Renal pelvis (tissue), 12 donors: ENCODE measurements at places on chromosomes 3 and 15.

GRCh38 chr3:39295184-39295775 is 15.4 kb upstream of the CX3CR1 start:
- no peak for DNase-seq

DNA sequence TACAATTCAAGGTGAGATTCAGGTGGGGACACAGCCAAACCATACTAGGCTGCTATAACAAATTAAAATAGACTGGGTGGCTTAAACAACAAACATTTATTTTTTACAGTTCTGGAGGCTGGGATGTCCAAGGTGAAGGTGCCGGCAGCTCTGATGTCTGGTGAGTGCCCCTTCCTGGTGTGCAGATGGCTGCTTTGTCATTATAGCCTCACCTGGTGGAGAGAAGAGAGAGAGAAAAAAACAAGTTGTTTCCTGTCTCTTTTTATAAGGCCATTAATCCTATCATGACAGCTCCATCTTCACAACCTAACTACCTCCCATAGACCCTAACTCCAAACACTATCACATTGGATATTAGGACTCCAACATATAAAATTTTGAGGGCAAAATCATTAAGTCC is 279.7 kb downstream of the ZIC1 start:
- no peak for DNase-seq

- no peak for DNase-seq
Measured at GRCh38 chr15:98715890-98716443, 67.6 kb downstream of the IGF1R start.

DNA sequence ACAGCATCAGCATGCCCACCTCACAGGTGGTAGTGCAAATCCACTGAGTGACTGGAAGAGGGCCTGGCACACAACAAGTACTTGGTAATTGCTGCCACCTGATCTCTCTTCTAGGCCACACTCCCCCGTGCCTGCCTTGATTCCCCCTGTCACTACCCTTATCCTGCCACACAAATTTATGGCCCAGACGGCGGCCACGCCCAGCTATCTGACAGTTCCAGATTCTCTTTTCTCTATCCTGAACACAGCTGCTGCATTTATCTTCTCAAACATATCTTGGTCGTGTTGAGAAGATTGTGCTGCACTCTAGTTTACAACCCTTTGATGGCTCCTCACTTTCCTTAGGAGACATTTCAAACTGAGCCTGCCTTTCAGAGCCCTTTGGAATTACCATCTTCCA is 585.2 kb downstream of the NTRK3 start:
- DNase-seq = no peak

GRCh38 chr15:51677452-51677851 is 3.9 kb upstream of the SCG3 start:
- no peak for DNase-seq

GRCh38 chr15:57320631-57321220 is 55.6 kb upstream of the CGNL1 start:
- DNase-seq = no peak

DNA sequence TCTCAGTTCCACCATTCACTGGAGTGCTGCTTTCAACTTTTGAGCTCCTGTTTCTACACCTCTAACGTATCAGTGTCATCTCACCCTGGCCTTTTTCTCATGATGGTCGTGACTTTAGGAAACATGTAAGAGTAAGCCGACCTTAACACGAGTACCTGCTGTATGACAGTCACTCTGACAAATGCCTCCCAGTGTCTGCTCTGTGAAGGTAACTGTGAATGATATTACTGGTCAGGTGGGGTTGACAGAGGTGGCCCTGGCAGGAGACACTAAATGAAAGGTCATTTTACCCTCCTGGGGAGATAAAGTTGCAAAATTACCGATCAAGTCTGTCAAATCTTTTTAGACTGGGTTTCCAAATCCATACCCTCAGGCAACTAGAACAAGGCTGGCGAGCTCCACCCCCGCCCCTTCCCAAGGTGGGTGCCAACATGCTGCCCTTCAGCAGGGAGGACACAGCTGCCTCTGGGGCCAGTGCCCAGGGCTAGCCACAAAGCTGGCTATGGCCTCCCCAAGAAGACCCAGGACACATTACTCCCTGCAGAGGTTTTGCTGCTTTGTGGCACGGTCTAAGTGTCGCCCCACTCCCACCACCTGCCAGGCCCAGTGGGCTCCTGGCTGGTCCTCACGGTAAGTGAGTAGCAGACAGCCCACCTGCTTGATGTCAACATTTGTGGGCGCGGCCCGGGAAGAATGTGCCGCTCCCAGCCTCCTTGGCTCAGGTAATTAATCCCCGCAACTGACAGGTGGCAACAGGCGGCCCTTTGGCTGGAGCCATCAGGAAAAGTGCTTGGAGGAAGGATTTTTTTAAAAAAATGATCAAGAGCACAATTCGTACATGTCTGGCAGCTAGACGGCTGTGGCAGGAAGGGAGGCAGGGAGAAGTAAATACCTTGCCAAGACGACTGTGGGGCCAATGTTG is 211.8 kb downstream of the TP63 start:
- DNase-seq = no peak

GRCh38 chr3:126452213-126452612 is 23.5 kb downstream of the ZXDC start:
- DNase-seq = no peak

DNA sequence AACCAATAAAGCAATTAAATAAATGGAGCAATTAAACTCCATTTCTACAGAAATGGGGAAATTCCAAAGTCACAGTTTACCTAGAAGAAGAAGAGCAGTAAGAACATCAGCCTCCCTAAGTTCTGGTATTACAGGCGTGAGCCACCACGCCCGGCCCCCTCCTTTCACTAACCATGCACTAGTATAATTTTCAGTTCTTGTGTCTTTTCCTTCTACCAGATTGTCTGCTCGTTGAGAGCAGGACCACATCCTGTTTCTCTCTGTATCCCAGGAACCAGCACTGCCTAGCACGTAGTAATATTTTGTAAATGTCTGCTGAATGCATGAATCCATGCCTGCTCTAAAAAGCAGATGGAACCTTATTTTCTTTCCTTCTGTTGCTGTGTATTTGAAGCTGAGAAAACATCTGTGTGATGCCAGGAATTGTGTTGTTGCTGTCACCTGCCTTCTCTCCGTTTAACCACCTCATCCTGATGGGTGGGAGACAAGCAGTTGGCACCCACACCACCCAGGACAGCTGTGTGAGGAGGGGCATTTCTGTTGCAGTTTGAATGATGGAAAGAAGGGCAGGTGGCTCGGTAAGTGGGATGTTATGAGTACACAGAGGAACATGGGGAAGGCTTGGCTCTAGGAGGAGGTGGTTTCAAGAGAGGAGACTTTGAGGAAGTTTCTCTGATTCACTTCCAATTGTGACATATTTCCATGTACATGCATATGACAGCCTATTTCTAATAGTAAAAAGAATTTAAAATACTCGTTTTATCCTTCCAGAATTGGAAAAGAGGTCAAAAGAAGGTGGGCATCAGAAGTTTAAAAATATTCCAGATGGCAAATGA is 30.1 kb downstream of the PXYLP1 start:
- DNase-seq = no peak

DNA sequence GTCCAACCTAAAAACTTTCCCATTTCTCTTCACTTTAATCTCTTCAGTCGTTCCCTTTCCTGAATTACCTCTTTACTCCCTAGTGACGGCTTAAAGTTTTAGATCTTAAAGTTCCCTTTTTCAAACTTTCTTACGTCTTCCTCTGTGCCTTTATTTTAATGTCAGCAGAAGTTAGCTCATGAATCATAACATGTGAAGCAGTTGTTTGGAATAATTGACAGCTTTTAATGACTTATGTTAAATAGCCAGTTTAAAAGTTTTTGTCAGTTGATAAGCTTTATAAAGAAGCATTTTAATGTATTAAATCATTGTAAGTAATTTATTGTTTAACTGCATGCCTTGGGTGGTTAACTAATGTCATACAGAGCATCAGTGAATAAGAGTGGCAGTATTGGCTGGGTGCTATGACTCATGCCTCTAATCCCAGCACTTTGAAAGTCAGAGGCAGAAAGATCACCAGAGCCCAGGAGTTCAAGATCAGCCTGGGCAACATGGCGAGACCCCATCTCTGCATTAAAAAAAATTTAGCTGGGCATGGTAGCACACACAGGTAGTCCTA is 33.9 kb downstream of the PIK3CA start:
- DNase-seq = no peak

GRCh38 chr3:110697961-110698360 is 373.7 kb upstream of the NECTIN3 start:
- no peak for DNase-seq

GRCh38 chr3:67765575-67765974 is 111.2 kb upstream of the SUCLG2 start:
- no peak for DNase-seq

DNA sequence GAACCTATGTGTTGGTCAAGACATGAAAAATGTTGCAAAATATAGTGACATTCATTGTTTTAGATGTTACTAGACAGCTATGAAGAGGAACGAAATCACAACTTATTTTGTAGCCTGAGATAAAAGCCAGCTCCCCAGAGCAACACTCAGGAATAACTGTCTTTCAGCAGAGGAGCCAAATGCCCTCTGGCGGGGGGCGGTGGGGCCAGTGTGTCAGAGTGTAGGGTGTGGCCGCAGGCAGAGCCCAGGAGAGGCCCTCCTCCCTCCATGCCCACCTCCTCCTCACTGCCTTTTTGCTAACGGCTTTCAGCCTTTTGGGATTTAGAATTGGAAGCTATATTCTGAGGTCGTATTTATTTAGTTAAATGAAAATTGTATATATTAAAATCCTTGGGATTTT is 16.9 kb downstream of the APOD start:
- DNase-seq = no peak

DNA sequence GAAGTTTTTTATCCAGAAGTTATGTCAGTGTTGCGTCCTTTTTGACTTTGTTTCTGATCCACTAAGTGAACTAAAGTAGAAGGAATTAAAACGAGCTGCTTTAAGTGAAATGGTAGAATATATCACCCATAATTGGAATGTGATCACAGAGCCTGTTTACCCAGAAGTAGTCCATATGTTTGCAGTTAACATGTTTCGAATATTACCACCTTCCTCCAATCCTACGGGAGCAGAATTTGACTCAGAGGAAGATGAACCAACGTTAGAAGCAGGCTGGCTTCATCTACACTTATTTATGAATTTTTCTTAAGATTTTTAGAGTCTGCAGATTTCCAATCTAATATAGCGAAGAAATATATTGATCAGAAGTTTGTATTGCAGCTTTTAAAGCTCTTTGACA is 57.6 kb downstream of the DNAH1 start:
- DNase-seq = no peak

GRCh38 chr3:122826278-122826677 is 31.4 kb downstream of the SLC49A4 start:
- no peak for DNase-seq

- DNase-seq = no peak
Measured at GRCh38 chr3:191331388-191331787, 1.1 kb upstream of the UTS2B start.

- DNase-seq = no peak
Measured at GRCh38 chr3:57080171-57080570, 19.7 kb downstream of the SPATA12 start.

GRCh38 chr3:129291236-129291886 is 12.7 kb downstream of the HMCES start:
- no peak for DNase-seq

DNA sequence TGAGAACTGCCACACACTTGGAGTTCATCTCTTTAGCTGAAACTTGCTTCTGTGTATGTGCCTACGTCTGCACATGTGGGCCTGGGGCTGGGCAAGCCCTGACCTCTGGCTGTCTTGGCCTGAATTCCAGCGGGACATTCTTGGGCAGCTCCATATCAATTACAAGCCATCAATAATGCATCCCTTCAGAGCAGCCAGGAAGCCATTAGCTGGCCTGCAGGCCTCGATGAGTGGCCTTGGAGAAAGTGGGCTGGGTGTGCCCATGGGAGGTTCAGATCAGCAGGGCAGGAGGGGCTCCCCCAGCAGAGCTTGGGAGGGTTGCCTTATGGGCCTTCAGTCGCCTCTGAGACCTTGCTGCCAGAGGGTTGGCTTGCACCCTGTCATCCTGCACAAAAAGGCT is 124.1 kb downstream of the ETFA start:
- DNase-seq = no peak

DNA sequence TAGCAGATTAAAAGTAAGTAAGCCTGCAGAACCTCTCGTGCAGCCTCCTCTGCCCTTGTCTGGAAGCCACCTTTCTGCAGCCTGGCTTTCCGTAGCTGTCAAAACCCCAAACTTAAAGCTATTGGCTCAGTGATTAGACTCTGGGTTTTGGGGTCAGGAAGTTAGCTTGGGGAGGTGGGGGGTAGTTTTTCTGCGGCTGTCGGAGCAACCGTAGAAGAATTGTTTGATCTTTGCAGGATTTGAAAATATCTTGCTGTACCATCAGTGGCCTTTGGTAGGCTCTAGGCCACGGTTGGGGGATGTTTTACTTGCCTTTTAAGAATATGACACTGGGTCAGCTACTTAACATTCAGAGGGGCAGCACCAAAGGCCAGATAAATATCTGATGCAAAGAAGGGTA is 88.4 kb upstream of the RASGRP1 start:
- no peak for DNase-seq

DNA sequence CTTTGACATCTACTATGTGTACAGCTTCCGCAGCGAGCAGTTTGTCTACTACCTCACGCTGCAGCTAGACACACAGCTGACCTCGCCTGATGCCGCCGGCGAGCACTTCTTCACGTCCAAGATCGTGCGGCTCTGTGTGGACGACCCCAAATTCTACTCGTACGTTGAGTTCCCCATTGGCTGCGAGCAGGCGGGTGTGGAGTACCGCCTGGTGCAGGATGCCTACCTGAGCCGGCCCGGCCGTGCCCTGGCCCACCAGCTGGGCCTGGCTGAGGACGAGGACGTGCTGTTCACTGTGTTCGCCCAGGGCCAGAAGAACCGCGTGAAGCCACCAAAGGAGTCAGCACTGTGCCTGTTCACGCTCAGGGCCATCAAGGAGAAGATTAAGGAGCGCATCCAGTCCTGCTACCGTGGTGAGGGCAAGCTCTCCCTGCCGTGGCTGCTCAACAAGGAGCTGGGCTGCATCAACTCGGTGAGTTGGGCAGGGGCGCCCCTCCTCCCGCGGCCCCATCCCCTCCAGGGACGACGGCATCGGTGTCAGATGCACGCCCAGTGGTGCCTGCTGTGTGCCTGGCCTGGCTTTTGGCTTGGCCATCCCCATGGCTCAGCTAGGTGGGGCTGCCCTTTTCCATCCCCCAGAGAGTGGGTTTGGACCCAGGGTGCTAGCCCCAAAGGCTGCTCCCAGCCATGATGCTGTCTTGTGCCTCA is 6.6 kb downstream of the PLXNA1 start:
- no peak for DNase-seq

DNA sequence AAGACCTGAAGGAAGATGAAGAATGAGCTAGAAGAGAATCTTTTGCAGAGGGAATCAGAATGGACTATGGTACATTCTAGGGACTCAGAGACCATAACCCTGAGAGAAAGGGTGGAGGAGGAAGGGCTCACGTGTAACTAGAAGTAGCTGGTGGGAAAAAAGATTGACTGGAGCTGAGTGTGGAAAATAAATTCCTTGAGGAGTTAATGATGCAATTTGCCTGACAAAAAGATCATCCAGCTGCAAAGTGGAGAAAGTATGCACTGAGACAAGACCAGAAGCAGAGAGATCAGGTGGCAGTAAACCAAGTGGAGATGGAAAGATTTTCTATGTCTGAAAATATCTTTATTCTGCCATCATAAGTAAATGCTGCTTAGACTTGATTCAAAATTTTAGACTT is 52.9 kb upstream of the TBL1XR1 start:
- DNase-seq = peak; percentile 31

GRCh38 chr3:4977001-4977852 is 2.0 kb upstream of the BHLHE40 start:
- DNase-seq = peak; percentile 72

- DNase-seq = no peak
Measured at GRCh38 chr3:148757238-148758215, 59.8 kb downstream of the AGTR1 start.

- DNase-seq = no peak
Measured at GRCh38 chr3:130748467-130748861, 1.8 kb upstream of the PIK3R4 start.

GRCh38 chr15:64712353-64712752 is 63.0 kb downstream of the RBPMS2 start:
- no peak for DNase-seq
